ENCODE measurements at places on chromosomes 5 and 9.

GRCh38 chr5:141760193-141760592, 78.2 kb upstream of the ARAP3 start:
- DNase-seq: no peak

GRCh38 chr9:132671620-132672412, 1.6 kb downstream of the GTF3C4 start:
- no peak for DNase-seq

GRCh38 chr9:113368982-113369854, 7.6 kb downstream of the HDHD3 start:
- no peak for DNase-seq

GRCh38 chr5:105745111-105745510, 1925.6 kb downstream of the EFNA5 start:
- no peak for DNase-seq

GRCh38 chr9:112112941-112113681, 62.0 kb downstream of the SUSD1 start:
- peak; percentile 6 for DNase-seq

GRCh38 chr9:114450833-114451706, 54.2 kb downstream of the WHRN start:
- no peak for DNase-seq

DNA sequence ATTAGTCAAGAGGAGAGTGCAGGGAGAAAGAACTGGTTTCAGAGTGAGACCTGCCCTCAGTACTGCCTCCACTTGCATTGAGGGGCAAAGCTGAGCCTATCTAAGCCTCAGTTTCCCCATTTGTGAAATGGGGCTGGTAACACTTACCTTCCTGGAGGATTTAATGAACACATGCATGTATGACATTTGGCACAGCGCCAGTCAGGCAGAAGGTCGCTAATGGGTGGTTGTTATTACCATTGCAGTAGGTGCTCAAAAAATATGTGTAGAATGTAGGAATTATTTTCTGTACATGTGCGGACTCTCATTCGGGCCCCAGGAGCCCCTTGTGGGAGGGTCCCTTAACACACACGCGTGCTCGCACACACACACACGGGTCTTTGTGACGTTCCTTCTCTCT, 10.9 kb downstream of the FAT2 start:
- no peak for DNase-seq

- peak; percentile 56 for DNase-seq
Observed at GRCh38 chr5:68554571-68555279, 339.2 kb downstream of the PIK3R1 start.

DNA sequence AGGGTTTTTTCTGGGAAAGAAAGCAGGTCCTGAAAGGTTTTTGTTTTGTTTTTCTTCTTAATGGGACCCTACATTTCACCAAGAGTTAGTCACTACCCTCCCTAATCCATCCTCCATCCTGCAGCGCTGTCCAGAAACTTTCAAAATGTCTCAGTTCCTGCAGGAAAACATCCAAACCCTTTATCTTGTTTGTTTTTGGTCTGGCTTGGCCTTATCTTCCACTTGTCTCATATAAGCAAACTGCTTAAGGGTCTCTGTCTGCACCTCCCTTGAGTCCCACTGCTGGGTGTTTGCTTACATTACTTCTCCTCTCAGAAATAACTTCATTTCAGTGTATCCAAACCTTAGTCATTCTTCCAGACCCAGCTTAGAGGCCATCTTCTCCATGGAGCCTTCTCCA, 11.0 kb upstream of the TRAF1 start:
- DNase-seq: no peak

DNA sequence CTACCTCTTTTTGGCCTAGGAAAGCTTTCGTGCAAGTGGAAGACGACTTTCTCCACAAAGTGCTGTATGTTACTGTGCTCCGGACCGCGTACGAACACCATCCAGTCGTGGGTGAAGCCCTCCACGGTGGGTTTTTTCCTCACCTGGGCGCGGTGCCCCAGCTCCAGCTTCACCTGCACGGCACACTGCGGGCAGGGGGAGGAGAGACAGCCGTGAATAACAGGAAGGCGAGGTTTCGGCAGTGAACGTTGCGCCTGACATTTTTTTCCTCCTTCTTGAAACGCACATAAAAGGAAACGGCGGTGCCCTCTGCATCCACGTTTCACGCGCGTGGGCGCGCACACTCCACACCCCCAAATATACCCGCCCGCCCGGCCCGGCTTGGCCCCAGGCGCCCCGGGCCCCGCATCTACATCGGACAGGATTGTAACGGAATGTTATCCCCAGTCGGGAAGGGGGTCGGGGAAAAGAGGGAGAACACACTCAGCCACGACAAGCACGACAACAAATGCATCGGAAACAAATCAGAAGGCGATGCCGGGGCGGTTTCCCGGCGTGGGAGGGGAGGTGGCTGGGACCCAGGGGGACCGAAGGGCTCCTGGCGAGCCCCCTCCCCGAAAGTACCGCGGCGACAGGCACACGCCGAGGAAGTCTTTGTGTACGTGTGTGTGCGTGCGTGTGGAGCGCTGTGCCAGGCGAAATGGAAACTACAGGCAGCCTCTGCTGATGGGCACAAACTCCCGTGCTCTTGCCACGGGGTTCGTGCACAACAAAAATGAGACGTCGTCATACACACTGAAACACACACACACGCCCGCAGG, 1.4 kb downstream of the MLLT3 start:
- no peak for DNase-seq

DNA sequence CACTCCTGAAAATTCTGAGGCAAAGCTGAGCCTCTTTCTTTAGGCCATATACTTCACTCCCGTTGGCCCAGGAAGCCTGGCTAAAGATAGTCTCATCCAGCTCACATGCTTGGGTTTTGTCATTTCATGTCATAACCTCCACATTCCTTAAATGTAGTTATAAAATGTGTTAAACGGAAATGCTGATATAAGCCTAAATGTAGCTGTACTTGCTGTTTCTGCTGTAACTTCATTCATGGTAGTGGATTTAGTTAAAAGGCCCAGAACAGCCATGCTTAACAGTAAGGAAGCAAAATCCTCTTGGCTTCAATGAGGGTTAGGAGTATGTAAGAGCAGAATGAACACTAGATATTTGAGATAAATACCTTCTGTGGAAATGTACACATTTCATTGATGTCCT, 135.8 kb upstream of the TMEM161B start:
- DNase-seq: no peak

GRCh38 chr9:34085581-34086500, 37.2 kb upstream of the UBAP2 start:
- DNase-seq: no peak

- no peak for DNase-seq
Observed at GRCh38 chr9:97853844-97854695, 1.0 kb downstream of the FOXE1 start.

DNA sequence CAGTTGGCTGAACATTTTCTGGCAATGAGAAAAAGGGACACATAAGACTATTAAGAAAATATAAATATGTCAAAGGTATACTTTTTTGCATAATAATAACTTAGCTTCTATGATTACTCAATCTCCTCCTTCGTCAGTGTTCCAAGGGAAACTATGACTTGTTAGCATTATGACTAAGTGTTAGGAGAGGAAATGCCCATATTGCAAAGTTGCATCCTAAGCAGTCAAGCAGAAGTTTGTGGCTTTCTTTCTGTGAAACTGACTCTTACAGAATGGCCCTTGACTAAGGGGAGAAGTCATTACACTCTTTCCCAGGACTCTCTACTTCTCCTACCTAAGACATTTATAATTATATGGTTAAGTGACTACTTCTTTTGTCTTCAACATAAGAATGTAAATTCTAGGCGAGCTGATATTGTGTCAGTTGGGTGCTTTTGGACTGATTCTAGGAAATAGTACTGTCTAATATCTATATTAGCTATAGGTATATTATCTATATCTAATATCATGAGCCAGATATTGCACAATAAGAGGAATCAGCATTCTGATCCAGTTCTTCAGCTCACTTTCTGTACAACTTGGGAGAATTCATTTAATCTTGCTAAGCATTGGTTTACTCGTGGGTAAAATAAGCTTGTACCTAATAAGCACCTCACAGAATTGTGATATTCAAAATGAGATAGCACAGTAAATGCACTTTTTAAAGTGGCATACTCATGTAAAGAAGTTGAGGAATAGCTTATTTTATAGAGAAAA, 16.4 kb upstream of the SPINK6 start:
- DNase-seq: peak; percentile 75

- no peak for DNase-seq
Observed at GRCh38 chr5:136133922-136134379, 1.3 kb downstream of the SMAD5 start.

GRCh38 chr9:4489919-4490704, at the start of gene SLC1A1:
SLC1A1 (plus strand) TSS chr9:4490468; CDS start chr9:4490680, 212 bp downstream.
- peak; percentile 68 for DNase-seq

DNA sequence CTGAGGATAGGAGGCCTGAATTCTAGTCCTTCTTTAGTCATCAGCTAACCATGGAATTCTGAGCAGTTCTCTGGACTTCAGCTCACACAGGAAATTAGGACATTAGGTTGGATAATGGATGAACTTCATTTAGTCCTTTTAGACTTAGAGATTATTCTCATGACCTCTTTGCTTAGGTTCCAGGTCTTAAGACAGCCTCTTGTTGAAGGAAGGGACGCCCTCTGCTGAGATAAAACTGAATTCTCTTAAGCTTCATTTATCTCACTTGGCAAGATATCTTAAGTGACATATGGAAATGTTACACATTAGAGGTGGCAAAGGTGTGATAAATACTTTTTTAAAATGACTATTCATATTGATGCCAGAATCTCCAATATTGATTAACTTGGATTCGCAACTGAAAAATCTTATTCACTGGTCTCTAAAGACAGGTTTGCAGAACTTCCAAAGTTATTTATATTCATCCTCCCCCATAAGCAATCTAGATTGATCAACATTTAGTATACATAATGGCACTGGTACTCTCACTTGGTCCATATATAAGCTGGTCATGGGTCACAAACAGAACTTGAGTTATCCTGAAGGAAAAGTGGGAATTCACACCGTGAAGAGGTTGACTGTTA, 16.9 kb upstream of the ZNF366 start:
- DNase-seq: peak; percentile 45

DNA sequence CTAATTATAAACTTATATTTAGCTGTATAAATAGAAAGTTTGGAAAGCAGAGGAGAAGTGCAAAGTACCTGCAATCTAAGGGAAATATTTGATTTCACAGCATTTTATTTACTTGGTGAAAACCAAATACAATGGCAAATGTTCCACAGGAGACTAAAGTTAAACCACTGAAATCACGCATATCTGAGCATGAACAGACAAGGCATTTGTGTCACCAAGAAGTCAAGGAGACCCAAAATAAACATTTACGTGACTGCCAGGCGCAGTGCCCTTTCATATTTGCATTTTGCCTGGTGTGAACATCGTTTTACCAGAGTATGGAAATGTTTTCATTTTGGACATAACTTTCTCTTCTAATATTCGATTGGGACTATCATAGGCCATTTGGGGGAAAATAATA, 20.6 kb downstream of the UGCG start:
- DNase-seq: no peak

GRCh38 chr9:116317503-116317902, 163.9 kb downstream of the PAPPA start:
- no peak for DNase-seq

DNA sequence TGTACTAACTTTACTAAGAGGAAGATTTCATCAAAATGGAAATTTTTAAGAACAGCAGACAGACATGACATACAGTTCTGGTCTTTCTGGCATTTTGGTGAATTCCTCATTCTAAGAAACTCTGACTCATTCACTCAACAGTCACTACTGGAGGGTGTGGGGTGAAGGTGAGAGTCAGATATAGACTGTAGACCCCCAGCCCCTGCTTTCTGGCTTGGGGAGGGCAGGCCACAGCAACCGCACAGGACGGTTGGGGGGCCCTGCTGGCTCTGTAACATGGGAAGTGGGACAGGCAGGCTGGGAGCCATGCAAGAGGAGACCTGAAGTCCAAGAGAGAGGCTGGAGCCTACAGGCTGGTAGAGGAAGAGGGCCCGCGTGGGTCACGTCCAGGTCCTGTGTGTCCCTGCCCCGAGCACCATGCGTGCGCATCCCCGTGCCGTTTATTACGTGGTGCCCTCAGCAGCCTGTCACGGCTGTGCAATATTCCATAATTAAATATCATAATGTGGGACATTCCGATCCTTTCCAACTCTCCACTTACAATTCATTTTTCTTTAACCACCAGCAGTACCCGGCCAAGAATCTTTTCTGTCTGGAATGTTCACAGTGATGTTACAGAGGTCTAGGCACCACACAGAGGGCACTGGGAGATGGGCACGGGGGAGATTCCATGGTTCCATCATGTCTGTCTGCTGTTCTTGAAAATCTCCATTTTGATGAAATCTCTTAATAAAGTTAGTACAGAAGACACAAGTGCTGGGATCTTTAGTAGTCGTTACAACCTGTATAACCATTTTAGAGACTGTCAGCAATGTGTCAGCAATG, 75.5 kb downstream of the SEMA4D start:
- DNase-seq: no peak

DNA sequence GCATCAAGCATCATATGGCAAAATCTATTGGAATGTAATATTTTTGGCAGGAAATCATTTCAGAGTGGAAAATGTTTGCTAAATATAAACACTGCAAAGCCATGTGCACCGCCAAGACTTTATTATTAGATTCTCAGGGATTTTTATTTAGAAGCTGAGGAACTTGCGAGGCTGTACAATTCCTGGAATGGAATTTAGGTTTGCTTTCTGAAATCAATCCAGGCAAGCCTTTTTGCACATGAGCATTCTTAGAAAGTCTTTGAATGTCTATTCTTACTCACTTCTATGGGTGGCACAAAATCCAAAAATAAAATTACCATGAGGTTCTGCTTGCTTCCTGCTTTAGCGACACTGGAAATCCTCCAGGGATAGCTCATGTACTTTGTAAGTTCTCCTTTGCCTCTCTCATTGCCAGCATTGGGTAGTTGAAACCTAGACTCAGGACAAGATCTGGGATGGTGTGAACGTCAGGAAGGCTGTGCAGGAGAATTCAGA, 71.5 kb upstream of the PALM2AKAP2 start:
- DNase-seq: no peak

GRCh38 chr9:114409842-114410241, 22.1 kb upstream of the AKNA start:
- DNase-seq: no peak

GRCh38 chr9:133103183-133103986, 17.7 kb downstream of the RALGDS start:
- DNase-seq: no peak

Measured in HS-5 (cell line).